ENCODE measurements at places on chromosomes 12 and 14.
A peak's percentile ranks its signal among the peaks of the same experiment; 100 is the strongest.

- peak; percentile 93 for DNase-seq
These were observed at the start of gene SRRM4 for GRCh38 chr12:118981285-118982211. Gene SRRM4 (plus strand): TSS chr12:118981541. CDS start chr12:118981883, 342 bp downstream.

GRCh38 chr12:104656383-104656782 lies 199.6 kb downstream of the CHST11 start:
- no peak for DNase-seq

- DNase-seq = no peak
These were observed 236.0 kb downstream of the ADAMTS20 start for GRCh38 chr12:43315961-43316360.

GRCh38 chr14:52901357-52901980 lies 49.4 kb downstream of the FERMT2 start:
- no peak for DNase-seq

GRCh38 chr12:80170915-80171314 lies 71.6 kb downstream of the OTOGL start:
- no peak for DNase-seq

- peak; percentile 20 for DNase-seq
These were observed 69.9 kb upstream of the C14orf180 start for GRCh38 chr14:104509673-104510072.

GRCh38 chr12:132542661-132543060 lies 52.7 kb downstream of the FBRSL1 start:
- no peak for DNase-seq

GRCh38 chr12:93938317-93938716 lies 210.1 kb upstream of the PLXNC1 start:
- DNase-seq = no peak

DNA sequence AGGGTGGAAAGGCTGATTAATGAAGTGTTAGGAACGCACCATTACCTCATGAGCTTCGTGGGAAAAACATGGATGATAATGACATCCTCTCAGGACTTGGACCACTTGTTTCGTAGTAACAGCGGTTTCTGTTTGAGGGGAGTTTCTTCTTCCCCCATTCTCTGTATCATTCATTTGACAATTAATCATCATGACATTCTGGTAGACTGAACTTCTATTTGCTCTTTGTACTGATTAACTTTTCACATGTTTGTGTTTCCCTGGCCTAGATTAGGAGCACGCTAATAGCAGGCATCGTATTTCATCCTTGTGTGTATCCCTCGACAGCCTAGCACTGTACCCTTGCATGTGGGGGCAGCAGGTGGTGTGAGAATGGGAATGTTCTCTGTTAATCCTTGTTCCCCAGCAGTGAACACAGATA lies 8.0 kb downstream of the LRRC74A start:
- DNase-seq = no peak

DNA sequence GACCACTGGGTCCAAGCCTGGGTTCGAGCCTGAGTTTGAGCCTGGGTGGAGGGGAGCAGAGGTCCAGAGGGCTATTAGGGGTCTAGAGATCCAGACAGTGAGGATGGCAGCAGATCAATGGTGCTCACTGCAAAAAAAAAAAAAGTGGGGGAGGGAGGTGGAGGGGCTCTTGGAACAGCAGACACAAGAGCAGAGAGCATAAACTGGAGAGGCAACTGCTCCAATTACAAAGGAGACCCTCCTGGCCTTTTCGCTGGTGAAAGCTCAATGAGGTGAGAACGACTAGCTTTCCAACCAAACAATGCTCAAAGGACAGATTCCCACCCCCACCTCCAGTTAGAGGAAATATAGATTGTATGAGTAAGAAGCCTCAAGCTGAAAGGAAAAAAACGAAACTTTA lies 124.2 kb upstream of the TSPAN8 start:
- no peak for DNase-seq

DNA sequence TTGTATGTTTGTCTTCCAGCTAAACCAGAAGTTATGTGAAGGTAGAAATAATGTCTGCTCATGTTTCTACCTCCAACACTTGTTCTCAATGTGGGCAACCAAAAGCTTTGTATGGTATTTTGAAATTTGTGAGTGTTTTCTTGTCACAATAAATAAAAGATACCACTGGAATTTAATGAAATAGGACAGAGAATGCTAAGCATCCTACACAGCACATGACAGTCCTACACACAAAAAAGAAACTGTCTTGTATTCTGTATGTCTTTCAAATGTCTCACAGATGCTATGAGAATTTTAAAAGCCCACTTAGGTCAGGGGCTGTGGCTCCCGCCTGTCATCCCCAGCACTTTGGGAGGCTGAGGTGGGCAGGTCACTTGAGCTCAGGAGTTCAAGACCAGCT lies 68.9 kb downstream of the RALGAPA1 start:
- DNase-seq = no peak

GRCh38 chr12:39993268-39993667 lies 112.6 kb downstream of the SLC2A13 start:
- DNase-seq = no peak

DNA sequence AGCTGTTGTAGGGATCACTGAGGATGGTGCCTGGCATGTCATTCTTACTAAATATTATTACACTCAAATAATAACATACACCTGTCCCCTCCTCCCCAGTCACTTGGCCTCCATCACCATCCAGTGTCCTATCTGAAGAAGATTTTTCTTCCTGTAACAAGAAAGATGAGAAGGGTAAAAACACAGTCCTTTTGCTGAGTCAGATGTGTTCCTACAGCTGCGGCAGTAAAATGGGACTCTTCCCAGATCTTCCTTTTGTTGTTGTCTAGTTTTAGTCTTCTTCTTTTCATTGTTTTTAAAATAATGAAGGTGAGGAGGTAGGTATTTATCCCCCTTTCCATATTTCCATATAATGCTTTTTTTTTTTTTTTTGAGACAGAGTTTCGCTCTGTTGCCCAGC lies 83.1 kb upstream of the RFLNA start:
- no peak for DNase-seq

GRCh38 chr12:41302979-41303403 lies 114.9 kb downstream of the PDZRN4 start:
- no peak for DNase-seq

GRCh38 chr14:66360366-66360926 lies 125.7 kb upstream of the CCDC196 start:
- DNase-seq = peak; percentile 49

GRCh38 chr12:6295094-6295811 lies 15.2 kb upstream of the PLEKHG6 start:
- no peak for DNase-seq

- DNase-seq = no peak
These were observed 154.2 kb downstream of the APAF1 start for GRCh38 chr12:98799146-98799810.

- DNase-seq = no peak
These were observed 7.0 kb downstream of the NID2 start for GRCh38 chr14:52061890-52062289.

- no peak for DNase-seq
These were observed at the start of gene TNFRSF1A for GRCh38 chr12:6341417-6342139. Gene TNFRSF1A (minus strand): TSS chr12:6342076. CDS start chr12:6341814, 262 bp downstream.

GRCh38 chr12:99257672-99258071 lies 389.9 kb upstream of the GARIN6 start:
- DNase-seq = no peak

GRCh38 chr12:49305762-49306510 lies 11.0 kb downstream of the PRPH start:
- DNase-seq = no peak

GRCh38 chr14:81990312-81990761 lies 456.7 kb upstream of the SEL1L start:
- peak; percentile 55 for DNase-seq

- no peak for DNase-seq
These were observed 797.1 kb downstream of the NRXN3 start for GRCh38 chr14:78967111-78967809.

DNA sequence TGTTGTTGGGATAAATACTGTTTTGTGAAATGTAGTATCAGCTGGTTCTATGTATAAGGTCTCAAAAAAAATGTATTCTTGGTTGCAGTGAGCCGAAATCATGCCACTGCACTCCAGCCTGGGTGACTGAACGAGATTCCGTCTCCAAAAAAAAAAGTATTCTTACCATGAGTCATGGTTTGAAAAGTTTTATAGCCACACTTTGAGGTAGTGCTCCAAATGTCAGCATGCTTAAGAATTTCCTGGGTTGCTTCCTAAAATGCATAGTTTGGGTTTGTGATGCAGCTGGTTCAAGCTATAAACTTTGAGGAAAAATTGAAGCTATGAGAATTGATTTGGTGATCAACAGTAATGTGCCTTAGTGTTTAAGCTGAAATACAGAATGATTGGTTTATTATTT lies 48.0 kb downstream of the ETNK1 start:
- no peak for DNase-seq

GRCh38 chr14:103887557-103888115 lies 40.3 kb upstream of the PPP1R13B start:
- no peak for DNase-seq

- no peak for DNase-seq
These were observed 61.4 kb upstream of the PCED1B start for GRCh38 chr12:47017901-47018475.

GRCh38 chr14:22476005-22476751 lies 112.8 kb downstream of the DAD1 start:
- DNase-seq = no peak

DNA sequence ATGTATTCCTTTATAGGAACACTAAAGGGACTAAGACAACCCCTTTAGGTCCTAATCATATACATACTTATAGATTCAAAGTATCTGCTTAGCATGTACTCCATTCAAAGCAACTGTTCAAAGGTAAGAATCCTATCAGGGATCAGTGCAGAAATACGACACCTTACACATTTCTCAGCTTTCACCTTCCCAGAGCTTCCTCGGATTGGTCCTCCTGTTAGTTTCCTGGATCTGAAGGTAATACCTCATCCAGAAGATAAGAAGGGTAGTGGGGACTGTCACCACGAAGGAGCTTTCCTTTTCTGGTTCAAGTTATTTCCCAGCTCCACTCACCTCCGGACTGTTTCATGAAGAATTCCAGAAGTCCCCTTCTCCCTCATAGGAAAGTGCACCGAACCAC lies 38.0 kb downstream of the RCOR1 start:
- no peak for DNase-seq

DNA sequence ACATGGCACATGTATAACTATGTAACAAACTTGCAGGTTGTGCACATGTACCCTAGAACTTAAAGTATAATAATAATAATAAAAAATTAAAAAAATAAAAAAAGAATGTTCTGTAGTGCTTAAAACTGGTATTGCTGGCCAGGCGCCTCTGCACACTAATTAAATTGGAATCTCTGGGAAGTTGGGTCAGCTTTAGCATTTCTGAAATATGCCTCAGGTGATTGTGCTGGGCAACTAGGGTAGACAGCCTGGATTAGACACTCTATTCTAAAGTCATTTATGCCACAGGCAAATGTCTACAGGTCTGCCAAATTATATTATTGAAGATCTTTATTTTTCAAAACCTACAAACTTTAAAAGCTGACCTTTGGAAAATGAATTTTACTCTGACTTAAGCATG lies 55.3 kb downstream of the PPM1H start:
- DNase-seq = no peak

- DNase-seq = no peak
These were observed 263.3 kb downstream of the RASSF9 start for GRCh38 chr12:85572956-85573355.

GRCh38 chr12:85036733-85037132 lies 582 bp downstream of the LRRIQ1 start:
- DNase-seq = peak; percentile 49

DNA sequence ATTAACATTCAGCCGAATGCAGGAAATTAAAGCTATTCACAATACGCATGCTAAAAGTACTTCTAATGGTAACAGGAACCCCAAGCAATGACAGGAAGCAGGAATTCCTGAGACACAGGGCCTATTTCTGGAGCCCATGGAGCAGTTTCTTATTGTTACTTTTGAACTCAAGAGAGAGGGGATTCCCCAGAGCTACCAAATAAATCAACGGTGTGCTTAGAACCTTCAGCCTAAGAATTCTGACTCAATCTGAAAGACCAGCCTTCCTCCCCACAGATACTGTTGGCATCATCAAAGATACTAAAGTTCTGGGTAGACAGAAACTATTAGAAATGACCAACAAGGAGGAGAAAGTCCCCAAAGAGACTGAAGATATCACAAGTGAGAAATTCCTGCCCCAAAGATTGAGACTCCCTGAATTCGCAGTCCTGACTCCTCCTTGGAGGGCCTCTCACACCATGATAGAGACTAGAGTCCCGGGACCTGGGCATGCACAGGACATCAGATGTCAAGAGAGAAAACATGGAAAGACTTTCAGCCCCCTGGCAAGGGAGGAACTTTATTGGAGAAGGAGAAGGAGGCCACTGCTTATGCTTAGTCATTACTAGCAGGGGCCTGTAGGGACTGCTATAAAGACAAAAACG lies 32.7 kb downstream of the RTRAF start:
- no peak for DNase-seq

DNA sequence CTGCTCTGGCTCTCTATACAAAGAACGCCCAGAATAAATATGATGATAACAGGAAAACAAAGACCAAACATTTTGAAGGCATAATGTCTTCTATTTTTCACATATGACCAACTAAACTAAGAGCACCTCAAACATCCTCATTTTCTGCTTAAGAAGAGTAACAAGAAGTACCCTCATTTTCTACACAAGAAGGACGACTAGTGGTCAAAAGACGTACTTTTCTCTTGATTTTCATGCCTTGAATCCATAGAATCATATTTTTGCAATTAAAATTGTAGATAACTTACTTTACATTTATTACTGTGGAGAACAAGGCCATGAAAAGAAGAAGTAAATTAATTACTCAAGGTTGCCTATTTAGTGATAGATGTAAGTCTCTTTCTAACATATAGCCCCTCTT lies 358.6 kb downstream of the DUSP6 start:
- DNase-seq = peak; percentile 57

- DNase-seq = peak; percentile 55
These were observed 802 bp downstream of the SUSD6 start for GRCh38 chr14:69612014-69612782.

- DNase-seq = no peak
These were observed 128.9 kb downstream of the SNAPC1 start for GRCh38 chr14:61891170-61891569.

GRCh38 chr14:52279408-52279807 lies 11.9 kb downstream of the PTGDR start:
- DNase-seq = no peak

GRCh38 chr14:103593577-103593976 lies 30.8 kb downstream of the COA8 start:
- DNase-seq = no peak

DNA sequence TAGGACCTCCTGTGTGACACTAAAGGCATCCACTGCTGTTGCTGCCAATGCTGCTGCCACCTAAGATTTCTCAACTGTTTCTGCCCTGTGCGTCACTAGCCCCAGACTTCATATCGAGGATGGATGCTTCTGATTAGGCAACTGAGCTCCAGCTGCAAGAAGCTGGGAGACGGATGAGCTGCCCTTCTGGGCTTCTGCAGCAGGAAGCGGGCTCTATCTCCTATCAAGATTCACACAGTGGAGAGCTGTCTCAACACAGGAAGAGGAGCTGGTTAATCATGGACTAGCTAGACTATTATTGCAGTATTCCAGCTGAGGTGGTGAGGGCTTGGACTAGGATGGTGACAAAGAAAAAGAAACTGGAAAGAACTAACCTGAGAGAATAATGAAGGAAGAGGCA lies 59.2 kb upstream of the PELI2 start:
- no peak for DNase-seq

All from NCI-H1105 treated with DMSO at 0.1 percent for 48 hours (cell line).